ENCODE measurements at places on chromosomes 16 and 17. TPM values are rescaled to one million over a fixed set of nuclear protein-coding genes. Genes with fewer than 3 reads are reported as not detected.

DNA sequence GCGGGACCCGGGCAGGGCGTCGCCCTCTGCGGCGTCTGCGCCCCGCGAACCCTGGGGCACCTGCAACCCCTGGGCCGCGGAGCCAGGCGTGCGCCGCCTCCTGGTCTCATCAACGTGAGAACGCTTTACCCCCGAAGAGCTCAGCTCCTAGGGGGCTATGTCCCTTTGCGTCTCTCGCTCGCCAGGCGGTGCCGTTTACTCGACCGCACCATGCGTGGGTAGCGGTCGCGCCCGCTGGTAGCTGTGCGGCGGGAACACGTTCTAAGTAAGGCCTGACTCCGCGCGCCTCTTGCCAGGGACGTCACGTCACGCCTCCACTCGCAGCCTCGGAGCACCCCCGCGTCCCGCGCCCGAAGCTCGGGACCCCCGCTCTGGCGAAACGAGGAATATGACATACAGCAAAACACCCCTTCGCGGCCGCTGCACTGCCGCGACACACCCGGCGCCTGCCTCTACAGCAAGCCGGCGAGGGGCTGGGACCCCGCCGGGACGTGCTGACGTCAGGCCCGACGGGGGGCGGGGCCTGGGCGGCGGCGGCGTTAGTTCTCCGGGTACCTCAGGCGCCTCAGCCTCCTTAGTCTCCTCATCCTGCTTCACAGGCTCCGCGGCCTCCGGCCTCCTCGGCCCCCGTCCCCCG lies at the start of gene RAB11FIP3:
TSS of gene RAB11FIP3 (plus strand) at position 568 of the 637 bp plus-strand sequence. CDS start 358 bp downstream, outside the sequence.
- DNase-seq = peak; percentile 86
- no peaks in the 10 kb centered on the region for H3K36me3 ChIP-seq
- no peak within 1 kb of the TSS for H3K27ac ChIP-seq
- peaks cover 43% of the 10 kb centered on the region for H3K27me3 ChIP-seq

DNA sequence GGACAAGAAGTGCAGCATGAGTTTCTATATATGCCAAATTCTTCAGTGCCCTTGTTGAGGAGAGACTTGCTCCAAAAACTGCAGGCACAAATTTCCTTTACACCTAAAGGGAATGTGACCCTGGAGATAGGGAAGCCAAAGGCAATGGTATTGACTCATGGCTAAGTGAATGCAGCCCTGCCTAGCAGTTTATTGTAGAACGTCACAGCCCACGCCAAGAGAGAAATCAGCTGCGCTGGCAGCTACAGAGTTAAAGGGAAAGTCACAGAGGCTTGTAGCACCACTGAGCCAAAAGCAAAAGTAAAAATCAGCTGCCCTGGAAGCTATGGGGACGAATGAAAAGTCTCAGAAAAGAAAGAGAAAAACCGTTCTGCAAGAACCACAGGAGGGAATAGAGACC lies 10.1 kb downstream of the POLR3K start:
- no peaks in the 10 kb centered on the region for H3K4me1 ChIP-seq
- H3K4me3 ChIP-seq = no peak overlapping the region
- no peak overlapping the region for H3K27ac ChIP-seq

DNA sequence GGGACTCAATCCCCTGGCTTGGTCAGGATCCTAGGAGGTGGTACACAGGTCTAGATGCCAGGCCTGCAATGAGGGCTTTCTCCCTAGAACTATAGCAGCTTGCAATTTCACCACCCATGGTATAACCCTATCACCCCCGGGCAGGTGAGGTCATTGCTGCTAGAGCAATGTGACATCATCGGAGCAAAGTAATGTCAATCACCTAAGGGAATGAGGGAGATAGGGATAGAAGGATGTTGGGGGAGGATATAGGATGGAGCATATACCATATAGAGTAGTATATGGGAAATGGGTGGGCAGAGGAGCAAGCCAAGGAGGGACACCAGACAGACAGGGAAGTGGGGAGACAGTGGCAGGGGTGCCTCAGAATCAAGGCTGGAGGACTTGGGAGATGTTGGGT lies 3.3 kb downstream of the KCNH4 start:
- DNase-seq = no peak
- no peak overlapping the region for H3K4me3 ChIP-seq
- no peak overlapping the region for H3K27ac ChIP-seq
- H3K27me3 ChIP-seq = peaks cover 18% of the 10 kb centered on the region

- H3K36me3 ChIP-seq = no peaks in the 10 kb centered on the region
- H3K4me1 ChIP-seq = no peaks in the 10 kb centered on the region
- no peak overlapping the region for H3K4me3 ChIP-seq
Measured at GRCh38 chr16:7148606-7149005, 184.0 kb upstream of the RBFOX1 start.

GRCh38 chr17:4199818-4200402 lies 56.9 kb downstream of the CYB5D2 start:
- no peaks in the 10 kb centered on the region for H3K4me1 ChIP-seq
- peak overlapping the region; percentile 5 for H3K27ac ChIP-seq
- no peaks in the 10 kb centered on the region for H3K27me3 ChIP-seq
- peaks cover 14% of the 10 kb centered on the region for H3K36me3 ChIP-seq

DNA sequence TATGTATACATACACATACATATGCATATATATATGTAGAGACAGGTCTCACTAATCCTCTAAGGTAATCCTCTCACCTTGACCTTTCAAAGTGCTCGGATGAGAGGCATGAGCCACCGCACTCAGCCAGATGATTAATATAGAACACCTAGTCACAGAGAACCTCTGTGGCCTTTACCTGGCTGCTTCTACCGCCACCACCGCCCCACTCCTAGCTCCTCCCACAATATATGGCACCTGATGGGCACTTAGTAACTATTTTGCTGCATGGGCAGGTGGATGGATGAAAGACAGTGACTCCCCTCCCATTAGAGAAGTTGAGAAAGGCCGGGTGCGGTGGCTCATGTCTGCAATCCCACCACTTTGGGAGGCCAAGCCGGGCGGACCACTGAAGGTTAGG lies 16.7 kb upstream of the ATP2C2 start:
- H3K27ac ChIP-seq = no peak overlapping the region
- H3K27me3 ChIP-seq = no peaks in the 10 kb centered on the region
- no peaks in the 10 kb centered on the region for H3K36me3 ChIP-seq
- no peak for DNase-seq

The NUP88 gene
- total RNA-seq = 140 TPM
